ENCODE measurements at places on chromosomes 5 and 9.

- no peak for DNase-seq
Measured at GRCh38 chr5:135565725-135566421, 12.9 kb downstream of the CXCL14 start.

- DNase-seq, result no peak
Measured at GRCh38 chr9:18989865-18990264, 43.1 kb downstream of the SAXO1 start.

DNA sequence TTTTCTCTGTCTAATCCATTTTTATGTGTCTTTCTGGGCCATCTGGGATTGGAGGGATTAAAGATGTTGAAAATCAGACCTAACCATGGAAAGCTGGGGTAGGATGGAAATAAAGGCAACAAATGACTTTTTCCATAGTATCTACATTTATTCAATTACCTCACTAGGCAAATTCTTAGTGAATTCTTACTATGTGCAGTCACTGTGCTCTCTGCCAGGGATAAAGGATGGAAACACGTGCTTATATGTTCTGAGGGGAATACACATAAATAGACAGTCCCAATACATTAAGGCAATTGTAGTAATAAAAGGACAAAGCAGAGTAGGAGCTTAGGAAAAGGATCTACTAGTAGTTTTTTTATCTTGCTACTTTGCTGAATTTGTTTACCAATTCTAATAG, 214.2 kb downstream of the PRR16 start:
- no peak for DNase-seq

DNA sequence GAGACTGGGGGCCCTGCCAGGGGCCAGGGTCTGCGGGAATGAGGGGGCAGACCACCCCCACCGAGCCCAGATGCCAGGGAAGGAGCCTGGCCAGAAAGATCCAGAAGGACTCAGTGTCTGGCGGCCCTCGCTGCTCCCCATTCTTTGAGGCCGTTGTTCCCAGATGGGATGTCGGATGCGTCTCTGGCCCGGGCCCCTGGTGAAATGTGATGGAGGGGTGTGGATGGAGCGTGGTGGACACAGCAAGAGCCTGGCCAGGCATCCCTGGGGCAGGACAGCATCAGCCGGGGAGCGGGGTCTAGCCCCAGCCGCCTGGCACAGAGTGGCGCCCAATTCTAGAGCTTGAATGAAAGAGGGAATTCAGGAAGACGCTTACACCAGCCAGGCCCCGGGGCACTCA, 46.2 kb upstream of the NKD2 start:
- DNase-seq, result no peak

- no peak for DNase-seq
Measured at GRCh38 chr5:126119887-126120442, 303.2 kb upstream of the GRAMD2B start.

- no peak for DNase-seq
Measured at GRCh38 chr5:39274398-39275085, 55.2 kb upstream of the FYB1 start.

- DNase-seq, result no peak
Measured at GRCh38 chr5:57494104-57495098, 11.8 kb upstream of the ACTBL2 start.

GRCh38 chr5:94749042-94749441, 130.6 kb downstream of the SLF1 start:
- DNase-seq, result no peak

- no peak for DNase-seq
Measured at GRCh38 chr9:133142684-133143622, 20.8 kb downstream of the GBGT1 start.

GRCh38 chr9:124347968-124348358, 67.3 kb downstream of the PSMB7 start:
- no peak for DNase-seq

- no peak for DNase-seq
Measured at GRCh38 chr5:124089578-124089977, 577.6 kb downstream of the CSNK1G3 start.

- no peak for DNase-seq
Measured at GRCh38 chr5:111494355-111494999, 17.9 kb downstream of the STARD4 start.

- no peak for DNase-seq
Measured at GRCh38 chr9:86500667-86501435, 146.6 kb upstream of the TUT7 start.

- no peak for DNase-seq
Measured at GRCh38 chr9:135849181-135849580, 58.2 kb downstream of the CAMSAP1 start.

GRCh38 chr9:17090041-17090440, 44.8 kb upstream of the CNTLN start:
- no peak for DNase-seq

DNA sequence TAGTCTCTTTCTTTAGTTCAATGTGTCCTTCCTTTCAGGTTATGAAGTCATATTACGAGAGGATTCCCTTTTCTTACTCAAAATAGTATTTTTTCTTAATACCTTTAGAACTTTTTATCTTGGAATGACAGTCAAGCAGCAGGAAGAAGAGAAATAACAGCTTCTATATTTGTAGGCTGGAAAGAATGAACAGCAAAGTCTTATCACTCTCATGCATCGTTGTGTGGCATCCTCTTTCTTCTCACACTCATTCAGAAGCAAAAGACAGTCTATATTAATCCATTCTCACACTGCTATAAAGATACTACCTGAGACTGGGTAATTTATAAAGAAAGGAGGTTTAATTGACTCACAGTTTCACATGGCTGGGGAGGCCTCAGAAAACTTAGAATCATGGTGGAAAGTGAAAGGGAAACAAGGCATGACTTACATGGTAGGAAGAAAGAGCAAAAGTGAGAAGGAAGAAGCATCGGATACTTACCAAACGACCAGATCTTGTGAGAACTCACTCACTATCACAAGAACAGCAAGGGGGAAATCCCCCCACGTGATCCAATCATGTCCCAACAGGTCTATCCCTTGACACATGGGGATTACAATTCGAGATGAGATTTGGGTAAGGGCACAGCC, 1646.1 kb upstream of the CDH6 start:
- no peak for DNase-seq

DNA sequence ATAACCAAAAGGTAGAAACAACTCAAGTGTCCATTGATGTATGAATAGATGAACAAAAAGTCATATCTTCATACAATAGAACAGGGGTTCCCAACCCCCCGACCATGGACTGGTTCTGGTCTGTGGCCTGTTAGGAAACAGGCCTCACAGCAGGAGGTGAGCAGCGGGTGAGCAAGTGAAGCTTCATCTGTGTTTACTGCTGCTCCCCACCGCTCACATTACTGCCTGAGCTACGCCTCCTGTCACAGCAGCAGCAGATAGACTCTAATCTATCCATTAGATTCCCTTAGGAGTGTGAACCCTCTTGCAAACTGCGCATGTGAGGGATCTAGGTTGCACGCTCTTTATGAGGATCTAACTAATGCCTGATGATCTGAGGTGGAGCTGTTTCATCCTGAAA, 478.0 kb downstream of the BRINP1 start:
- no peak for DNase-seq

- DNase-seq, result no peak
Measured at GRCh38 chr5:14270209-14270702, 127.1 kb downstream of the TRIO start.

GRCh38 chr9:100449420-100449819, 22.5 kb downstream of the MSANTD3 start:
- no peak for DNase-seq

DNA sequence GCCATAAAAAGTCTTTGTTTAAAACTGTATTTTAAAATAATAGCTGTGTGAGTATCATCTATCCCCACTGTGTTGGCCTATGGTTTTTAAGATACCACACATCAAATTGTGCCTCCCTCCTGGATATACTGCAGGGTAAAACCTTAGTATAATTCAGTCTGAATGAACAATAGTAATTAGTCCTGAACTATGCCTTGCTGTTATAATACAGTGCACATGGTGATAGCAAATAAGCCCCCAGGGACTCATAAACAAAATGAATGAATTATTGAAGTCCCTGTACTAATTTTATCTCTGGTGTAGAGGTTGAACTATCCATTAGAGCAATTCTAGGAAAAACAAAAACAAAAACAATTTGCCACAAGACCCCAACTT, 142.7 kb upstream of the ADAMTSL1 start:
- no peak for DNase-seq

GRCh38 chr5:123611406-123611709, 99.4 kb downstream of the CSNK1G3 start:
- no peak for DNase-seq

GRCh38 chr9:73009649-73010288, 56.9 kb upstream of the ALDH1A1 start:
- no peak for DNase-seq

DNA sequence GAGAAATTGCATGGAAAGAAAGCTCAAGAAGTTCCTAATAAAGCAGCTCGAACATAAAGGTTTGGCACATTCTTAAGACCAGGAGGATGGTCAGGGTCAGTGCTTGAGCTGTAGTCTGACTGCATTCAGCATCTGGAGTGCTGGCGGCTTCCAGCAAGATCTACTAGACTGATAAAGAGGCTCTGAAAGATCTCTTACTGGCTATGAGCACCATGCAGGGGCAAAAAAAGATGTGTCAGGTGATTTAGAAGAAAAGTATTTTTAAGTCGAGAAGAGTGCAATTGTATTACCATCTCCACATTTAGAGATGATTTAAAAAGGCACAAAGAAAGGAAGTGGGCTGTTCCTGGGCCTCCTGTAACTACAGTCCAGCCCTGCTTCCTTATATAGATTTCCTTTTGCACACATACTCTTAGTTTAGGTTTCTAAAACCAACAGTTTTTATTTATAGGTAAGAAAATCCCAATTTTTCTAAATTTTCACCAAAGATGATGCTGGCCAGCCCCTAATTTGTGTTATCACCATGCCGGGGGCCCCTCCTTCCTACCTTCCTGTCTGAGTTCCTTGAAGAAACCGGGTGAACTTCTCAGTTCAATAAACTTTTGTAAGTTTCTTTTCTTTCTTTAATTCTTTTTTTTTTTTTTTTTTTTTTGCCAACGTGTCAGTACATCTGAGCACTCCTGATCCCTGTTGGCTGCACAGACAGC, 65.9 kb upstream of the PLPP1 start:
- DNase-seq, result no peak

GRCh38 chr5:14588758-14589543, 7.4 kb downstream of the OTULINL start:
- no peak for DNase-seq

- DNase-seq, result no peak
Measured at GRCh38 chr5:80008995-80009765, 18.1 kb upstream of the MTX3 start.

DNA sequence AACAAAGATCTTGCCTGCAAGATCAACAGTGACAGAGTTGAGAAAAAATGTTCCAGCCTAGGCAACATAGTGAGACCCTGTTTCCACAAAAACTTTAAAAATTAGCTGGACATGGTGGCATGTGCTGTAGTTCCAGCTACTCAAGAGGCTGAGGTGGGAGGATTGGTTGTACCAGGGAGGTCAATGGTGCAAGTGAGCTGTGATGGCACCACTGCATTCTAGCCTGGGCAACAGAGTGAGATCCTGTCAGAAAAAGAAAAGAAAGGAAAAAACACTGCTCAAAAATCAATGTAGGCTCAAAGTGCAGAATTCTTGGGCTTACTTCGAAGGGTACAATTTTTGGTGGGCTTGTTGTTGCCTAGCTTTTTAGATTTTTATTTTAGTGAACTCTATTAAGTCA, 145.4 kb downstream of the PLPPR1 start:
- no peak for DNase-seq

DNA sequence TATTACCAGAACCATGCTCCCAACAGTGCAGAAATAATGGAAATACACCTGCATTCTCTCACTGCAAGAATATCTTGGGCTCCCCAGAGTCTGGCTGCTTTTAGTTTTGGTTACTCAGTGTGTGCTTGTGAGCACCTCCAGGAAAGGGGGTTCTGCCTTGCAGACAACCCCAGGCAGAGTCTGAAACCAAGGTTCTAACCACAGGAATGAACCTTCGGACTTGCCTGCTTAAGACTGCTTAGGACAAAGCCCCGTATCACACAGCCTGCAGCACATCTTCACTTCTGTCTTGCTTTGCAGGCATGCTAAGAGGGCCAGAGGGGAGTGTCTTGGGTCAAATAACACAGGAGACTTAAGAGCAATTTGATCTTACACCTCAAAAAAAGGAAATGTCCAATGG, 94.8 kb upstream of the SPATA31C2 start:
- no peak for DNase-seq

GRCh38 chr9:132214027-132214622, 52.3 kb downstream of the NTNG2 start:
- DNase-seq, result peak; percentile 16

- no peak for DNase-seq
Measured at GRCh38 chr9:84823421-84824271, 154.1 kb downstream of the NTRK2 start.

DNA sequence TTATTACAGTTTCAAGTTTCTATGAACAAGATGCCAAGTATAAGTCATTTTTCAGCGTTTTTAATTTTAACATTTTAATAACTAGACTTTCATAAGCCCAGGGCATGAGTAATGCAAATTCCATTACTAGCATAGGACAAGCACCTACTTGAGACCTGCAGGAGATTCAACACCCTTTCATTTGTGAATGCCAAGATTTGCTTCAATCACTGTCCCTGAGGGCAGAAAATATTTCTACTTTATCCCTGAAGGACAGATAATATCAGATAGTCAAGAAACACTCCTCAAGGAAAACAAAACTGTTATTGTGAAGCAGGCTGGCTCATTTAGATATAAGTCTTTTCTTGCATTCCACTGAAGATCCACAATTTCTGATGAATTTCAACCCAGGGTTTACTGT, 27.7 kb upstream of the ZNF622 start:
- no peak for DNase-seq

DNA sequence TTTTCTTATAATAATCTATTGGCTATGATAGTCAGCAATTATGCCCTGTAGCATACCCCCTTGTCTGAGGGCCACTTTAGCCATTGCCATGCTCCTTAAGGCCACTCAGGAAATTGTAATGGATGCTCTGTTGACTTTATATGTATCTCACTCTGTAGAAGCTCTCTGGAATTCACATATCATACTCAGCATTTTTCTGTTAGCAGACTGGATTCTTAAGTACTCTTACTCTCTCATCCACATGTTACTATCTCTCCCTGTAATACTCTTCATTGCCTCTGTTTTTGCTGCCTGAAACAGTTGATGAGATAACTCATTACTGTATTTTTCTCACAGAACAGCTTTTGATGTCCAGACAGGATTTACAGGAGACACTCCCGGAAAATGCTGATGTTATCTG, 24.2 kb downstream of the TMEM232 start:
- DNase-seq, result no peak

DNA sequence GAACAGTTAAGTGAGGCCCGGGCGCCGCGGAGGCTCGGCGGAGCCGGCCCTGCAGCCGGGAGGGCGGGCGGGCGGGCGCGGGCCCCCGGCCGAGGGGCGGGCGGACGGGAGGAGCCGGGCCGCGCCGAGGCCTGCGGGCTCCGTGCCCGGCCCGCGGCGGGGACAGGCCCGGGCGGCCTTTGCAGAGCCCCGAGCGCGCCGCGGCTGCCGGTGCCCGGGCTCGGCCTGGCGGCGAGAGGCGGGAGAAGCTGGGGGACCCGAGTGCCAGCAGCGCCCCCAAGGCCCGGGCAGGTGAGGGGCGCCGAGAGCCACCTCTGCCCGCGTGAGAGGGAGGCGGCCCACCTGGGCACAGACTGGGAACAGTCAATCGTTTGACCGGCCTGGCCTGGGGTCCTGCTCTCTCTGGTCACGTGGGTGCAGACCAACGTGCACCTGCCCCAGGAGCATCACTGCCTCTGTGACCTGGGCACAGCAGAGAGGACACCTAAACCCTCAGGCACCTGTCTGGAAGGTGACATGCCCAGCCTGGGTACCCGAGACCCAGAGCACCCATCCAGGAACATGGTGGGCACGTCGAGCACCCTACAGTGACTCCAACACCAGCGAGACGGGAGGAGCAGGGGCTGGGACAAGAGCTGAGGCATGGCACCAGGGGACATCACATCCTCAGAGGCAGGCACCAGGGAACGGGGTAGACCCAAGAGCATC, 531 bp downstream of the MVB12B start:
- DNase-seq, result no peak
